ENCODE measurements at places on chromosomes 6 and 20.

DNA sequence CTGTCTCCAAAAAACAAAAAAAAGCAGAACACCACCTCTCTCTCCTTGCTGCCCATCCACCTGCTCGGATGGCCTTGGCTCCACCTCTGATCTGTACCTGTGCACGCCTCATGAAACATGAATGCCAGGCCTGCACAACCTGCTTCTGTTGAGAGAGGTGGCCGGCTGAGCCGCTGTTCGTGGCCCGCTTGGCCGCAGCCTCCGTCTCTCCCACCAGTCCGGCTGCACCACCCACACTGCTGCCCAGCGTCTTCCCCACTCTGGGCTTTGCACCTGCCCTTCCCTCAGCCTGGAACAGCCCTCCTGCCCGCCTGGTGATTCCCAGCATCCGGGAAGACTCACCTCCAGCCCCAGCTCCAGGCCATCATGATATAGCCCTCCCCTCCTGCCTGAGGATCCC, 12.2 kb upstream of the ZBTB46 start:
- DNase-seq, result no peak

- no peak for DNase-seq
Observed at GRCh38 chr6:3193102-3193849, 34.2 kb downstream of the TUBB2B start.

- no peak for DNase-seq
Observed at GRCh38 chr6:82783587-82784236, 281.9 kb downstream of the UBE3D start.

DNA sequence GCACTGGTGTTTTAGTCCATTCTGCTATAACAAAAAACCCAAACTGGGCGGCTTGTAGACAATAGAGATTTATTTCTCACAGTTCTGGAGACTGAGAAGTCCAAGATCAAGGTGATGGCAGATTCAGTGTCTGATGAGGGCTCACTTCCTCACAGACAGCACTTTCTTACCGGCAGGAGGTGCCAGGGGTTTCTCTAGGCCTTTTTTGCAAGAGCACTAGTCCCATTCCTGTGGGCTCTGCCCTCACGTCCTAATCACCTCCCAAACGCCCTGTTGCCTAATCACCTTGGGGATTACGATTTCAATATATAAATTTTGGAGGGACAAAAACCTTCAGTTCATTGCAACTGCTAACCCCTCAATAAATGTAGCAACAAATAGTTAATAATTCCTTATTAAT, 140.0 kb upstream of the SGK1 start:
- DNase-seq, result no peak

- DNase-seq, result no peak
Observed at GRCh38 chr20:2331901-2332565, 36.2 kb downstream of the TGM3 start.

Measured in T-helper 1 cell (primary cell).